ENCODE measurements at places on chromosomes 2 and 18. TPM values are rescaled to one million over a fixed set of nuclear protein-coding genes. Genes with fewer than 3 reads are reported as not detected.

GRCh38 chr2:180222644-180223043 lies 215.5 kb upstream of the CWC22 start:
- DNase-seq = no peak

DNA sequence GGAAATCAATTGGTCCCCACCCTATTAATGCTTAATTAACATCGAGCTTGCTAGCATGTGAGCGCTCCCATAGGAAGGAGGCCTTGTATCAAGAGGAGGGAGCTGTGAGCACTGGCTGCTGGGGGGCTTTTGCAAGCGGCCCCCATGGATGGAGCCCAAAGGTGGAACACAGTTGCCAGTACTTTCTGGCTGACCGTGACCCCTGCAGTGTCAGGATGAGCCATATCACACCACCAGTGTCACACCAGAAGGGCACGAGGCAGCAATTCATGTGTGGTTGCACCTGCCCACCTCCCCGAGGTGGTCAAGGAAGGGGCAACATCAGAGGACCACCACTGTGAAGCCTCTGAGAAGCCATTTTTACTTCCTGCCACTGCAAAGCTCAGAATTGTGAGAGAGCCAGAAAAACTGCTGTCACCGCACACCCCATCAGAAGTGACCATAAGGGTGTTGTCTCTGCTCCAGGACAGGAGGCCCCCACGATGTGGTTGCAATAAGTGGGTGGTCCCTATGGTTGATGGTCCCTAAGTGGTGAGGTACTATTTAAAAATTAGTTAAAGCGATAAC lies 99.8 kb upstream of the RAB6C start:
- no peak for DNase-seq

DNA sequence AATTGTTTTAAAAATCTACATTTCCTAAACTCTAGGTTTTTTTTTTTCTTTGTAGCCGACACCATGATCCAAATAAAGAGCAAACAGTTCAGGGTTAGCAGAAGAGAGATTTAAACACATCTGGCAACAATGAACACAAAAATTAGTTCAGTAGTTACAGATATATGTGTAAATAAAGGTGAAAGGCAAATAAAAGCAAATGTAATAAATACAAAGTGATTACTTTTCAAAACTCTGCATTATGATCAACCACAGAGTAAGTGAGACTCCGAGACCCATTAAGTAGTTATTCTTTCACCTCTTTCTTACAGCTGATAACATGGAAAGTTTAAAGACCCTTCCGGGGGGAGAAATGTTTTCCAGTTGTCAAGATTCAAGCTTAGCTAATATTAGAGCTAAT lies 716 bp downstream of the CALCRL start:
- no peak for DNase-seq

GRCh38 chr18:9380101-9380500 lies 45.5 kb downstream of the TWSG1 start:
- no peak for DNase-seq

DNA sequence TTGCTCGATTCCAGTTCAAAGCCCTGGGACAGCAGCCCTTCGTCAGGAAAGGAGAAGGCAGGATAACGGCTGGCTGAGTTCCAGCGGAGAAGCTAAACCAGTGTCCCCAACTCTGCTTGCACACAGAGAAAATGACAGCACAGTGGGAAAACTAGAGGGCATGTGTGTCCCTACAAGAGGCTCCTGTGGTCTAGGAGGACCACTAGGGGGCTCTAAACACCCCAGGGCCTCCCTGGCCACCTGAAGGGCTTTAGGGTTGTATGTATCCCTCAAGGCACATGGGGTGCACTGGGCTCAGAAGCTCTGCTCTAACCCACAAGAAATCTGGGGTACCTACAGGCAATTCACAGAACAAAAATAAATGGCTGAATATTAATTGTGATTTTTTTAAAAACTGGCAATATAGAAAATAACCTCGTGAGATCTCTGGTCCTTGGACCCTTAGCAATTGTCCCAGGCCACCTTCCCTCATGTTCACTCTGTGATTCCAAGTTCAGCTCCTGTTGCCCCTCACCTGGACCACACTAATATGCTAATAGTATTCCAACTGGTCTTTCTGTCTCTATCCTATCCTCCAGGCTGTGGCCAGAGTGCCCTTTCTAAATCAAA lies 17.5 kb downstream of the STAT1 start:
- DNase-seq = peak; percentile 50

DNA sequence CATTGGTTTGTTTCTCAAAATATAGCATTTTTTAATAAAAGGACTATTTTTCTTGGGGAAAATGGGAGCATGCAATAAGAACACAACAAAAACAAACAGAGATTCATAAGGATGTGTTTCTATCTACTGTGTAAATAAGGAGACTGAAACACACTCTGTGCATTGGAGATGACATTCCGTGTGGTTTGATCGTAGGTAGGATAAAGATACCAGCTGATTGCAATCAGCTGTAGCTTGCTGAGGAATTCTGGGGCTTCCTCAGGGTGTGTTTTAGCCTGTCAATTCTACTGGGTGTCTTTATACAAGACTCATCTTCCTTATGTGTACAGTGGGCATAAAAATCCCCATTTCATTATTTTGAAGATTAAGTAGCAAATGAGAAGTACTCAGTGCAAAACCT lies 591.6 kb downstream of the DSC3 start:
- no peak for DNase-seq

DNA sequence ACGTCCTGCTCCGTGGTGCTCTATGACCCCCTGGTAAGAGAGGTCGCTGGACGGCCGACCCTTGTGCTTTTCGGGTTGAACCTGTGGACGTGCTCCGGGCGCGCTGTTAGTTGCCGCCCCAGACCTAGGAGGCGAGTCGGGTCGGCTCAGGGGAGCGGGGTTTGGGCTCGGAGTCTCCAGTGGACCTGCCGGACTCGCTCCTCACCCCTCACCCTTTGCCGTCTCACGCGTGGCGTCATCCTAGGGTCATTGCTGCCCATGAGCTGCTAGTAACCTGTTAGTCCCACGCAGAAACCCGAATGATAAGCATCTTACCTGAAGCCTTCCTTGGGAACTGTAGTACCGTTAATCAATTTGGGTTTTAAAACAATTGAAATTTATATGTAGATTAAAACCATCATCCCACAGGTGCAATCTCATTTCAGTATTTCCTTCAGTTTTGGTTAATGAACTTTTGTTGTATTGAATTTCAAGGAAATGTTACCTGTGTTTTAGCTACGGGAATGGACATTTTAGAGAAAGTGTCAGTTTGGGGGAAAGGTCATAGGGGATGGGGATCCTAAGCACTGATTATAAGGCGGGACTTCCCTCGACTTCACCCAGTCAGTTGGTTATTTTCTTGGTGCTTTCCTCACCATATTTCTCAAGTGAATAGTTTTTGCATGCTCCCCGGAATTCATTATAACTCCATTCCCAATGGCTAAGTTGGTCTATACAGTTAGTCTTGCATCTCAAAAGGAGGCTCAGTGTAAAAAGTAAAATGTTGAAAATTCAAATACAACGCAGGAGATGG lies 536 bp downstream of the ELP2 start:
- DNase-seq = no peak

DNA sequence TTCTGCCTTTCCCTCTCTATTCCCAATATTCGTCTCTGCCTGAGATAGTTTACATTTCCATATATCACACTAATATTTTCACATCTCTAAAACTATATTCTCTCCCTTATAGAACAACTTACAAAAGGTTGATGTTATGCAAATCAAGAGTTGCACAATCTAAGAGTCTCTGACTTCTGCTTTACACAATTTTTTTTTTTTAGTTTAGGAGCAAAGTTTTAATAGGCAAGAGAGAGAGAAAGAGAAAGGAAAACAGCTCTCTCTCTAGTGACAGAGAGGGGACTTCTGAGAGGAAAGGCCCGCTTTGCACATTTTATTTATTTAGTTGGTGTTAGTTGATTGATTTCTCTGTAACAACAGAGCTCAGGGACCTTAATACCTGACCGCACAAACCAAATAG lies 380.2 kb downstream of the TXNL1 start:
- no peak for DNase-seq

DNA sequence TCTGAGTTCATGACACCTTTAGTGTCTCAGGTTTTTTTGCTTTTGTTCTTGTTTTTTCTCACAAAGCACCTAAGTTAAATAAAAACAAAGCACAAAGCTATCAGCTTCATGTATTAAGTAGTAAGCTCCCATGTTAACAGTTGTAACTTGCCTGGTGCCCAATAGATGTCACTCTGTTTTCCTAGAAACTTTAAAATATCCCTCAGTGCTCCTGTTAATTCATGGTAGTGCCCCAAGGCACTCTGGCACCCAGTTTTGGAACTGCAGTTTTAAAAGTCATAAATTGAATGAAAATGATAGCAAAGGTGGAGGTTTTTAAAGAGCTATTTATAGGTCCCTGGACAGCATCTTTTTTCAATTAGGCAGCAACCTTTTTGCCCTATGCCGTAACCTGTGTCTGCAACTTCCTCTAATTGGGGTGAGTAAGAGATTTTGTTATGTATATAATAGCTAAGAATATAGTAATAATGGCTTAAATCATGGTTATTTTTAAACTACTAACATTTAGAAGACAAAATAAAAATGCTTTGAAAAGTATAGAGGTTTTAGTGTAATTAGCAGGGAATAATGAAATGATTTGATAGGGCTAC lies 555.0 kb upstream of the TMEFF2 start:
- peak; percentile 41 for DNase-seq

DNA sequence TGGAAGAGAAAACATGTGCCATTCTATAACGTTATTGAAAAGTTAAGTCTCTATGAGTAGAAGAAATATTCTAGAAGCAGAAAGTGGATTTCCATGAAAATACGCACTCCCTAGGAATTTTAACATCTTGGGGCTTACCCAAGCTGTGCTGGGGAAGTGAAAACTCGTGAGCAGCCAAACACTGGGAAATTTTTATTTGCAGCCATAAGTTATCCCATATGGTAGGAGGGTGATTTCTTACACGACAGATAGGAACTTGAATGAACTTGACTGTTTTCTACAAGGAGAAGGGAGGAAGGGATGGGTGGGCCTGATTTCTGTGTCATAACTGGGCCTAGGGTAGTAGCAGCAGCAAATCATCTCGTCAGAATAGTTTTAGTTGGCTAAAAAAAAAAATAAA lies 272.6 kb downstream of the ETAA1 start:
- DNase-seq = no peak

- DNase-seq = peak; percentile 83
Observed at GRCh38 chr2:165357758-165358157, 111.7 kb upstream of the CSRNP3 start.

GRCh38 chr18:70973626-70974025 lies 684.8 kb downstream of the SOCS6 start:
- no peak for DNase-seq

DNA sequence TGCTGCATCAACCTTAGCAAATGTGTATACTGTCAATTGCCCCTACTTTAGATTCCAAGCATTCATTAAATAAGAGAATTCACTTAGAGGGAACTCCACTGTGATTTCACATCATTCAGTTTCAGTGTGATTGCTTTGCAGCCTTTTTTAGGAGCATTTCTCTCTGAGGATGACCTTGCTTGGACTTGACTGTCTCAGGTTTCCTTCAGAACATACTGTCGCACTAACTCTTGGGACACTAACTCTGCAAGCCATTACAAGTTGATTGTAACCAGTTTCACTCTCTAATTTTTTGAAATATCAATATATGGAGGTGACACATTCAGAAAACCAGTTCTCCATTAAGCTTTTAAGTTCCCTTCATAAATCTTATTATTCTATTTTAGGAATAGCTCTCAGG lies 6.6 kb upstream of the ZCCHC2 start:
- no peak for DNase-seq

LYG1 gene
- 0.58 TPM for total RNA-seq

SERPINB10 gene
- total RNA-seq = not detected

RNPEPL1 gene
- 25.8 TPM for total RNA-seq

SERPINB11 gene
- not detected for total RNA-seq

EHD3 gene
- 4.4 TPM for total RNA-seq

SETBP1 gene
- total RNA-seq = 3.5 TPM
